ENCODE measurements at places on chromosomes 6 and 20.

DNA sequence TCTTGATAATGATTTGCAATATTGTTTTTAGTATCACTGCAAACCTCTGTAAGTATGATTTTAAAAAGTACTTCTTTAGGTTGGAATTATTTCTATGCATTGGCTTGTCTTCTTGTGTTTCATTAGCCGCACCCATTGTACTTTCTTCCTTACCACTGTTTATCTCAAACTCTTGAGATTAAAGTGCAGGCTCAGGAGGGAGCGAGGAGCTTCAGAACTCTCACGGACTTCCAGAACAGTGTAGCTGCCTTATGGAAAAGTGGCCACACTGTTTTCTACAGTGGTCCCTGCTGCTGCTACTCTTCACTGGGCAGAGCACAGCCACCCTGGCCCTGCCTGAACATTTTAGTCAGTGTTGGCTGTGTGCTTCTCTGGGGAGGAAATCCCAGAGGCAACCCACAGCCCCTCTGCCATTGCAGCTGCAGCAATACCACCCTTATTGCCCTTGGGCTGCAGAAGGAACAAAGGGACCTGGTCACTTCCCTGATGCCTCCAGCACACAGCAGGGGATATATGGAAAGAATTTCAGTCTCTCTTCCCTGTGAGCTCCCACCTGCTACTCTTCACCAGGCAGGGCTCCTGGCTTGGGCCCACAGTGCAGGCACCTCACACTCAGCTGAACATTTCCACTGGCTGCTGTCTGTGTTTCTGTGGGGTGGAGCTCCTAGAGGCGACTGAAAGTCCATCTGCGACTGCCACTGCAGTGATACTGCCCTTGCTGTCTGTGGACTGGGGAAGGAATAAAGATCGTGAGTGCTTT, 91.7 kb upstream of the MAP3K4 start:
- DNase-seq = no peak

GRCh38 chr6:37483252-37483901, 16.3 kb downstream of the CCDC167 start:
- no peak for DNase-seq

- DNase-seq = no peak
These were observed 584 bp downstream of the PTK7 start for GRCh38 chr6:43076464-43077332.

GRCh38 chr20:41352106-41352505, 11.5 kb downstream of the LPIN3 start:
- DNase-seq = no peak

- no peak for DNase-seq
These were observed 499.1 kb upstream of the JAG1 start for GRCh38 chr20:11172881-11173280.
